ENCODE measurements at places on chromosomes 11 and 22.

DNA sequence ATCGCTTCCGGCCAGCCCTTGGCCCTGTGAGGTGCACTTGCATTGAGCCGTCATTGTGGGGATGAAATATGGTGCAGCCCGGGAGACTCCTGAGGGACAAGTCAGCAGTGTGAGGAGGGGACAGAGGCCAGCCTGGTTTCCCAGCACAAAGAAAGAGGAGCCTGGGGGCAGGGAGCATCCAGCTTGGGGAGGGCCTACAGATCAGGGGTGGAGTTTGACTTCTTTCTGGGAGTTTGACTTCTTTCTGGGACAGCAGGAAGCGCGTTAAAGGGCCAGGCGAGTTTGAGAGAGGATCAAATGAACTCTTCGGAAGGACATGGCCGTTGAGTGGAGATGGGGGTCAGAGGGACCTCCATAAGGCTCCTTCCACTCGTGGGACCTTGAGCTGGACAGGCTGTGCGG, 91.9 kb downstream of the LRRC32 start:
- no peak for DNase-seq

DNA sequence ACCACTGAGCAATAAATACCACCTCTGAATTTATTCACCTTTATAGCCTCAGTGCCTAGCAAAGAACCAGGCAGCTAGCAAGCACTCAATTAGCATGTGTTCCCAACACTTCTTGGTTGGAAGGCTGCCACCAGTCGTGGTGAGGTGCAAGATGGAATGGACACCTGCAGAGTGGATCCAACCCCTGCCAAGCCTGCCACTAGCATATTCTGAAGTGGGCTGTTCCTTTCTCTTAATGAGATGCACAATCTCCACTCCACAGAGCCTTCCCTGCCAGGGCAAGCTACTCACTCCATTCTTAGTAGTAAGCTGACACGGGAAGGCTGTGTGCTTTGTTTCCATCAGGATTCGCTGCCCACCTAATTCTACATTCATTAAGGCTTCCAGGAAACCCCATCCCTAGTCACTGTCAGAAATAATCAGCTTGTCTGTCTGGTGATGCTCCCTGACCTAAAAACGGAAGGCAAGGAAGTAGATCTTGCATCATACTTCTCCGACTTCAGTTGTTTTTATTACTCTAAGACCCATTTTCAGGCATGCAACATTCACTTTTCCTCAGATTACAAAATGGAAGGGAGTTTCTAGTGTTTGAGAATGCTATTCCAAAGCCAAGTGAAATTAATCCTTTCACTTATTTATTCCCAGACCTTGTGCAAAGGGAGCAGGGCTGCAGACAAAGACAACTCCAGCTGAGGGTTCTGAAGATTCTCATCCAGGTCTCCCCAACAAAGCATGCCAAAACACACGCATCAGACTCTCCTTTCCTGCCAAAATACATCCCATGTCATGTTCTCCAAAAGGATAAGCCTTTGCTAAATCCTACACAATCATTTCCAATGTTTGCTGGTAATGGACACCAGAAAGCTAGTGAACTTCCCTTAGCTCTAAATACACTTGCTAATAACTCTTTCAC, 128.0 kb downstream of the TENM4 start:
- DNase-seq, result peak; percentile 29

DNA sequence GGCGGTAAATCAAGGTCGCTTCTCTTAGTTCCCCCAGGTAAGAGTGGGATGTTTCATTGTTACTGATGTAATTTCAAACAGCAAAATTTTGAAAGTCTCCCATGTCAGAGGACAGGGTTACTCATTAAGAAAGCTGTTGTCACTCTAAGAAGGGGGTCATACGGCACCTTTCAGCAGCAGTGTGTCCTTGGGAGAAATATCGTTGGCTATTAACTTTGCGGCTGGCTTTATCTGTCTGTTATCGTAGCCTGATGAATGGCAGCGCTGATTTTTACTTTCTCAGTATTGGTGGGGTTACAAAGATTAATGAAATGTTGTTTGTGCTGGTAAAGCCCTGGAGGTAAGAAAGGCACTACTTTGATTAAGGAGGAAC, 27.5 kb upstream of the FBXO3 start:
- DNase-seq, result no peak

GRCh38 chr11:65419772-65420481, 2.7 kb upstream of the NEAT1 start:
- DNase-seq, result peak; percentile 85

- DNase-seq, result no peak
Observed at GRCh38 chr22:23892130-23892529, 2.1 kb upstream of the MIF start.

- no peak for DNase-seq
Observed at GRCh38 chr11:98234698-98235097, 786.1 kb upstream of the CNTN5 start.

DNA sequence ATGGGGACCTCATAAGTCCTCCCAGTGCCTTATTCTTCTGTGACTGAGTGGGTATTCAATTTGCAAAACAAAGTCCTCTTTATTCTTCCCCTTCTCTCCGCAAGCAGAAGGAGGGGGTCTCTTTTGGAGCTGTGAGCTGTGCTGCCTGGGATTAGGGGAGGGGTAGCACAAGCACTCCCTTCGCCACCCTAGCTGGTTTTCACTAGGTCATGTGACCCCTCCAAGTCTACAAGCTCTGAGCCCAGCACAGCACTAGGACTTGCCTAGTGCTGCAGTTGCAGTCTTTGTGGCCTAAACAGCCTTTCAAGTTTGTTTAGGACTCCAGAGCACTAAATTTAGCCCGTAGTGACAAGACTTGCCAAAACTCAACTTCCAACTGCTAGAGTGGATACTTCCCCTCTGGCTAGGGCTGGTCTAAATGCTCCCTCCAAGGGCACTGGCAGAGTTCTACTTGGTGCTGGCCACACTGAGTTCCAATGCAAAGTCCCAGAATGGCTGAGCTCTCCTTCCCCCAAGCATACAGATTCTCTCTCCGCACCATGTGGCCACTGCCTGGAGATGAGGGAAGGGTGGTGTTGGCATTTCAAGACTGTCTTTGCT, 25.4 kb downstream of the TAF1D start:
- no peak for DNase-seq

DNA sequence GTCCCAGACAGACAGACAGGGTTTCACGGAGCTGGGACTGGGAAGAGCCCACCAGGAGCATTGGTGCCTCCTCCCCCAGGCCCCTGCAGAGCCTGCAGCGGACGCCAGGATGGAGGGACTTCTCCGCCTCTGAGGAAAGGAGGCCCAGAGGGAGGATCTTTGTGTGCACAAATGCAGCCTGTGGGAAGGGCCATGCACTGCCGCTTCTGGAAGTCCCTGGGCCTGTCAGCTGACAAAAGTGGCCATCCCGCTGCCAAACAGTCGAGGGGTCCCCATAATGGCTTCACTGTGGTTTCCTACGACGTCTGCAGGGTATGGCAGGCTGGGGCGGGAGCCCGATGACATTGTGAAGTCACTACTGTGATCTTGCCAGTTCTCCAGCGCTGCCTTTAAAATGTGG, 73.8 kb downstream of the TP53I11 start:
- no peak for DNase-seq

GRCh38 chr11:18144243-18144642, 11.9 kb downstream of the MRGPRX3 start:
- DNase-seq, result no peak

GRCh38 chr11:62911137-62912130, 9.7 kb downstream of the CHRM1 start:
- DNase-seq, result peak; percentile 28

DNA sequence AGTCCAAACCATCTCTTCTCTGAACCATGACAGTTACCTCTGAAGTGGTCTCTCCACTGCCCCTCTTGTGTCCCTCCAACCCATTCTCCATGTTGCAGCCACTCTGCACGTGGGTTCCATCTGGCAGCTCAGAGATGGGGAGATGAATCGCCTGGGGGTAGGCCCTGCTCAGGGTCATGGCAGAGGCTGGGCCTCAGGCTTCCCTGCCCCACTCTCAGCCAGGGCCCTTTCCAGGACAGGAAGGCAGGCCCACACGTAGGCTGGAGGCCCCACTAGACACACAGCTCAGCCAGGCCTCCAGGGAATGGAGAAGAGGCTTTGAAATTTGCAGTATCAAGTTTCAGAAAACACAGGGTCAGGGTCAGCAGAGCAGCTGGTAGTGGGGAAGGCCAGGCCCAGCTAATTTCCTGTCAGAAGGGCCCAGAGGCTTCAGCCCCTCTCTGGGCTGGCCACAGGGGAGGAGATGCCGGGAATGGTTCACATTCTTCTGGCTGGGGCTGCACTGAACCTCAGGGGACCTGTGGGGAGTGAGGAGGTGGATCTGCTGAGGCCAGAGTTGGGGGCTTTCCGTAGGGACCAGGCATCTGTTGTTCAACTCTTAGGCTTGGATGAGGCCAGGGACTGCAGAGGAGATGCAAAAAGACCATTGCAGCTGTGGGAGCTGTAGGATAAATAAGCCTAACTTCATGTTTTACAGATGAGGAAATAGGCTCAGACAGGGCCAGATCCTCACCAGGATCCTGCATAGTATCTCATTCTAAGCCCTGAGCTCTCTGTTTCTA, 101.6 kb downstream of the SWAP70 start:
- no peak for DNase-seq

DNA sequence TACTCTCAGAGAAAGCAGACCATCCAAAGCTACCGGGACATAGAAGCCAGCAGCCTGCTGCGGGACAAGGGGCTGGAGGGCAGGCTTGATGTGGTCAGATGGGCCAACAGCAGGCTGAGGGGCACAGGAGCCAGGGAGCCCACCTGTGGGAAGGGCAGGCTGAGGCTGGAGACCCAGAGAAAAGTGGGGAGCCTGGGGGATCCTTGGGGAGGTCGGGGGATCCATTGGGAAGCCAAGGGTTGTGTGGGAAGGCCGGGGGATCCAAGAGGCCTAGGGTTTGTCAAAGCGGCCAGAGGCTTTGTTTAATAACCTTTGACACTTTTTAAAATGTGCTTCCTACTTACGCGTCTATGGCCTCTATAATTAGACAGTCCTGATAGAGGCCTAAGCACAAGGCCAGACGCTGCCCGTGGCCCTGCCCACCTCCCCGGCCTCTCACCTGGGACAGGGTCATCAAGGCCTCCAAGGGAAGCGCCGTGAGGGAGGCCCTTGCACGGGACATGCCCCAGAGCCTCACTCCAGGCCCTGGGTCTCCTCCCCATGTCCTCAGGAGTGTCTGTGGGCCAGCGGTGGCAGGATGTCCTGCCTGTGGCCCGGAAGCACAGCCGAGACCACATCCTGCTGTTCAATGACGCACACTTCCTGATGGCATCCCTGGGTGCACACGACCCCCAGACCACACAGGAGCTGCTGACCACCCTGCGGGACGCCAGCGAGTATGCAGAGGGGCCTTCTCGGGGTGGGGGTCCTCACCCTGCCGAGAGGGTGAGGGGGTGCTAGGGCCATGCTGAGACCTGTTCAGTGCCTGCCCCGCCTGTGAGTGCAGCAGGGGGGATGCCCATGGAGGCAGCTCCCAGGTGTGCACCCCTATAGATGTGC, 8.6 kb upstream of the GTSE1 start:
- DNase-seq, result peak; percentile 57

- DNase-seq, result no peak
Observed at GRCh38 chr22:44355716-44356070, 42.9 kb upstream of the SHISAL1 start.

- no peak for DNase-seq
Observed at GRCh38 chr22:48566741-48567140, 1260.9 kb downstream of the BRD1 start.

DNA sequence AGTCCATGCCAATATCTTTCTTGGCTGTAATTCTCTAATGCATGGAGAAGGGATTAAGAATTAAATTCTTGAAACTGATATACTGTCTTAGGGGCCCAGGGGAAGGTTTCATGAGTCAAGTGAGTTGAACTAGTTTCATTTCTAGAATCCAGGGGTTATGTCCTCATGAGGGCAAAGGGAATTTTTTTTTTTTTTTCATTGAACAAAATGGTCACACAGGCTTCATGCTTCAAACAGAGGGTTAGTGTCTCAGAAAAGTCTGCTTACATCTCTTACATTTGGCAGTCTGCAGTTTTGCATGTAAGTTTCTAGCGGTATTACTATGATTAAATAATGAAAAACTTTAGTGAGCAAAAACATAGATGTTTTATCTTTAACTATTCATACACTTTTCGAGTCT, 32.9 kb downstream of the PPME1 start:
- DNase-seq, result no peak

DNA sequence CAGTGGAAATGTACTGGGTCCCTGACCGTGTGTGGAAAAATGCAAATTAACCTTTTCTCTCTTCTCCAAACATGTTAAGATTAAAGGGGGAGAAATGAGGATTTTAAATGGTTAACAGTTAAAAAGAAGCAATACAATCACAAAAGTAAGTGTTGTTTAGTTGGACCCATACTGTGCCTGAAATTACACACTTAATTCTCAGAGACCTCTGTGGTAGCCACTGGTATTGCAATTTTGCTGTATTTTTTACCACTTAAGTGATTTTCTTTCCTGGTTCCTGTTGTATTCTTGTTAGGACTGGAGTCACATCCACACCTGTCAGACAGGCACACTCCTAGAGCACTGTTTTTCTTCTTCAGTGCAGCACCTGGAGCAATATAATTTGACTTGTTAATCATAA, 179.6 kb upstream of the PDGFD start:
- no peak for DNase-seq

All from HL-60 (cell line).